Activated CD4-positive, alpha-beta T cell treated with anti-CD3 and anti-CD28 coated beads, Interleukin-2, amount 10 ng/mL, durations not matched to agents 7 days and 5 days (primary cell): ENCODE measurements at places on chromosomes 12 and 14.
A peak's percentile ranks its signal among the peaks of the same experiment; 100 is the strongest.

DNA sequence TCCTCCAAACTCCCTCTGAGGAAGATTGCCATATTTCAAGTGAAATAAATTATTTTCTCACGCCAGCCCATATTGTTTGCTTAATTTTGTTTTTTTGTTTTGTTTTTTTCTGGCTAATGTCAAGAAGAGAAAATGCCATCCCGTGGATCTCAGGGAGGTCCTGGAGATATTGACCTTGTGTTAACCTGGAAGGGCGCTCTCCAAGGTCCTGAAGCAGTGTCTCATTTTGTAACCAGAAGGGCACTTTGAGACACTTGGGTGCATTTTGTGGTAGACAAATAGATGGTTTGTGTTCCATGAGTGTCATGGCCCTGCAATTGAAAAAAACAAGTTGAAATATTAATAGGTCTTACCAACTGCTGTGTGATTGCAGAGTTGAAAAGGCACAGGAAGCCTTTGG, 268.9 kb downstream of the SUDS3 start:
- peak; percentile 18 for DNase-seq

GRCh38 chr12:27549236-27549800, 25.3 kb downstream of the PPFIBP1 start:
- DNase-seq, result no peak

DNA sequence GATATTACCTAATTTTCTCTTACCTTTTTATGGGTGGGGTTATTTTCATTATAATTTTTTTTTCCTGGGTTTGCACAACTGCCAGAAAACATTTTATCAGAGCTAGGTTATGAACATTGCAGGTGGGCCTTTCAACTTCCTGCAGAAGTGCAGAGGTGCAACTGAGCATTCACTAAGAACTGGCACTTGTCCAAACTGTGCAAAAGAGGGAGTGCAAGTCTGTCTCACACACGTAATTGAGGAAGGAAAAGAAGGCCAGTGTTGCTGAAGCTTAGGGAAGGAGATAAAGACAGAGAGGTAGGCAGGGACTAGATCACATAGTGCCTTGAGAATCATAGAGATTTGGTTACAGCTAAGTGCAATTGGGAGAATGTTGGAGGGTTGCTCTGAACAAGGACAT, 14.1 kb upstream of the AMN1 start:
- no peak for DNase-seq

- DNase-seq, result no peak
Observed at GRCh38 chr12:121159467-121160307, 27.0 kb downstream of the P2RX7 start.

GRCh38 chr12:89245090-89245489, 107.2 kb downstream of the DUSP6 start:
- DNase-seq, result peak; percentile 83

- DNase-seq, result no peak
Observed at GRCh38 chr14:52683985-52684520, 11.3 kb downstream of the ERO1A start.

DNA sequence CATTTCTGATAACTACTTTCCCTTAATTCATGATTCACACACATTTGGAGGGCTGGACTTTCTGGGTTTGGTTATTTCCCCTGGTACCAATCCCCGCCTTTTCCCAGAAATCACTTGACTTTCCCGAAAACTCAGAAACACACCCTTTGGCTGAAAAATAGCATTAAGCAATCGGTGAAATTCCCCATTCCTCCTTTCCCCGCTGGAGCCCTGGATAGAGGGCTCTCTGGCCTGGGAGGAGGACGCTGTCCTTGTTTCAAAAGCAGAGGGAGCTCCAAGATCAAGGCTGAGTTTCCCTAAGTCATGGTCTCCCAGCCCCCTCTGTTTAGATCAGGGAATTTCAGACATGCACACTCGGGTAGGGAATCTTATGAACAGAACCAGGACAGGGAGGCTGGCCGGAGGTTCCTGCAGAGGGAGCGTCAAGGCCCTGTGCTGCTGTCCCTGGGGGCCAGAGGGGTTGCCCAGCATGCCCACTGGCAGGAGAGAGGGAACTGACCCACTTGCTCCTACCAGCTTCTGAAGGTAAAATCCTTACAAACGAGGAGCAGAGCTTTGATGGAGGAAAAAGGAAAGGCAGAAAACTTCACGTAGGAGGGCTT, at the start of gene C1S:
Gene C1S, plus strand, starts transcription at position 366 of the 602 bp plus-strand sequence. CDS start 1,195 bp downstream, outside the sequence.
- no peak for DNase-seq

GRCh38 chr12:76486011-76486410, 73.6 kb downstream of the OSBPL8 start:
- no peak for DNase-seq

- DNase-seq, result no peak
Observed at GRCh38 chr14:34911209-34912150, 36.3 kb upstream of the BAZ1A start.

DNA sequence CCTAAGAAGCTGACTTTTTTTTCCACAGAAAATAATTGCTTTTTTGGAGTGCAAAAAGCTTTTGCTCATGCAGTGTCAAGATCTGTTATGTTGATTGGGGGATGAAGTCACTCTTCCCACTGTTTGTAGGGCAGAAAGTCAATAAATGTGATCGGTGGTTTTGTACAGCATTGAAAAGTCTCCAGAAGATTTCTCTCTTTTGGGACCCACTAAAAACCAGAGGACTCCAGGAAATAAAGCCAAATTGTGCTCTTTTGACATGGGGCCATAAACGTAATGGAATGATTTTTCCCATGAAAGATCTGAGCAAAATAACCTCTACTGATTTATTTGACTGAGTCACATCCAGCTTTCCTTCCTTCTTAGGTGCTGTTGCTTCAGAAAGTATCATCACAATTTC, 122.5 kb downstream of the SNAPC1 start:
- no peak for DNase-seq

DNA sequence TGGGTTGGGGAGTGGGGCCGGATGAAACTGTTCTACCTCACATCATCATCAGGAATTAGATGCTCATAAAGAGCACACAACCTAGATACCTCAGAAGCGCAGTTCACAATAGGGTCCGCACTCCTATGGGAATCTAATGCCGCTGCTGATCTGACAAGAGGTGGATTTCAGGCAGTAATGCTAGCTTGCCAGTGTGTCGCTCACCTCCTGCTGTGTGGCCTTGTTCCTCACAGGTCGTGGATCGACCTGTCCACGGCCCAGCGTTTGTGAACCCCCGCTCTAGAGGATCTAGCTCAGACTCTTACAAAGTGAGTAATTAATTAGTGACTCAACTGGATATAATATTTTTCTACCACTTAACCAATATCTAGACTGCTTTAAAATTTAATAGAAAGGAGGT, 5.8 kb downstream of the PPP1R12A start:
- DNase-seq, result no peak

DNA sequence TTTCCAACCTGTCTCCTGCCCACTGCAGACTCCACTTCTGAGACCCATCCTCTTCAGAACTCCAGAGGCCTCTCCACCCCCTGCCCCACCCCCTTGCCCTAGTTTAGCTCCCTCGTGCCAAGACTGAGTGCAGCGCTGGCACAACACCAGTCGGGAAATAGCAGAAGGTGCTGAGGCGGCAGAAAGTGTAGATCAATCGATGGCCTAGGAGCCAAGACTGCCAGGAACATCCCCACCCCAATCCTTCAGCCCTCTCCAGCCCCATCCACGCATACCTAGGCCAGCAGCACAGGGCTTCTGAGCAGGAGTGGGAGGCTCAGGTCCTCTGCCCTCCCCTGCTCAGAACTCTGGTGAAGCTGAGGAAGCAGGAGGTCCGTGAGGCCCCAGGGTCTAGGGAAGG, 1.1 kb downstream of the CPNE6 start:
- no peak for DNase-seq

DNA sequence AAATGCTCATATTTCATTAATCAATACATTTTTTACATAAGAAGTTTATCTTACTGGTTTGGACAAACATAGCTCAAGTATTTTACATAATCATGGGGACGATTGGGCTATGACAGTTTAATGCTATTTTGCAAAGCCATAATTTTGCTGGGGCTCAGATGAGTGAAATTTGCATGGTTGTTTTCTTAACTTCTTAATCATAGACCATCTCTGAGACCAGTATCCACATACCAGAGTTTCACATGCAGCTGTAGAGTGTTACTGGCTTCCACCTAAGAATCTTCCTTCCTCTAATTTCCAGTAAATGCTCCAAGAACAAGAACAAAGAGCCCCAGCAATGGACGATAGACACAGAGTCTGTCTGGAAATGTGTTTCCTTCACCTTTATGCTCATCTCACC, 303.0 kb upstream of the TMEM132C start:
- DNase-seq, result no peak

DNA sequence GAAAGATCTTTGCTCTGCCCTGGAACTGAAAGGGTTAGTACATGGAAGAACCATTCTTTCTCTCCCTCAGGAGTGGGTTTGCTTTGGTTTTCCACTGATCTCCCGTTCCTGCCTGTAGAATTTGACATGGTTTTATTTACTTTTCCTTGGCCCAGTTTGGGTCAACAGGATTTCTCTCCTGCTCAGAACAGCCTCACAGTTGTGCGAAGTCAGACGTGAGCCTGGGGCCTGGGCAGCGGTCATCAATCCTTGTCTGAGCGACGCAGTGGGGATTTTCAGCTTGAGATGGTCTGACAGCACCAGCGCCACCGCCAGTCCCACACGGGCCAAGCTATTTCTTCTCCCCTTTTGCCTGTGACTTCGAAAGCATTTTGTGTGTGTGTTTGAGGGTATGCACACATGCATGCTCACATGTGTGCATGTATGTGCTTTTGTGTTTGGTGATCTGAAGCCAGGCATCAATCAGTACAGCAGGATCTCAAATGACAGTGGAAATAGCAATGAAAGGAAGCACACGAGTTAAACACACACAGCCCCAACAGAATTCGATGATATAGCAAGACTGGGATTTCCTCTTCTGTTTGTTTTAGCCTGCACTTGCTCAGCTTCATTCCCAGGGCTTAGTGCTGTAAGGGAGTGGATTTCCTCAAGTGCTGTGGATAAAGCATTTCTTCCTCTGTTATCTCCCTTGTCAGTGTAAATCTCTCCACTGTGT, 58.3 kb downstream of the SMOC1 start:
- no peak for DNase-seq

DNA sequence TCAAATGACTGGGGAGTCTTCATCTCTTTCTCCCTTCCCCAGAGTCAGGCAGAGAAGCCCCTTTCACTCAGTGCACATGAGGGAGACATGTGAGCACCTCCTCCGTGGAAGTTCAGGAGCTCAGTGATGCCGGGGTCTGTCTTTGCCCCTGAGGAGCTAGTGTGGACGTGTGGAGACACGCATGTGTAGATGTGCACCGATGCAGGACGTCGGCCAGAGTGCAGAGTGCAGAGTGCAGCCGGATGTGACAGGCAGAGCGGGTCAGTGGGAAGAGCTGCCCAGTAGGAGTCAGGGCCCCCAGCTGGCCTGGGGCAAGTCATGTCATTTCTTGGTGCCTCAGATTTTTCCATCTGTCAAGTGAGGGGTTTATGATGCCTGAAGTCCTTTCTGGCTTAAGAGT, 20.7 kb downstream of the TSPAN9 start:
- no peak for DNase-seq

GRCh38 chr12:27807063-27807703, 27.1 kb upstream of the MANSC4 start:
- DNase-seq, result peak; percentile 8

DNA sequence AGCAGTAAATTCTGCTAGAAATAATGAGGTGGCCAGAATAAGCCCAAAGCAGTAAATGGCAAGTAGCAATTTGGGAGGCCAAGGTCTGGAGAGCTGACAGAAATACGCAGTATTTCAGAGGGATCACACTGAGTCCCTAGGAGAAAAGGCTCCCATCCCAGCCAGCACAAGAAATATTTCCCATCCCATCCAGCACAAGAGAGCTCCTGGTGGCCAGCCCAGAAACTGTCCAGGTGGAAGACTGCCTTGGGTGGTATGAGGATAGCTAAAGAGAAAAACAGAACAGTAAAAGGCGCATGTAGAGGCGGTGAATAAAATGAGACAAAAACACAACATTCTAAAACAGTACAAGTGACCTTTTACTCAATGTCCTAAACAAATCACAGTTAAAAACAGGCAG, 120.7 kb downstream of the HECTD4 start:
- no peak for DNase-seq

GRCh38 chr12:46154221-46154985, 114.4 kb downstream of the SLC38A1 start:
- no peak for DNase-seq

DNA sequence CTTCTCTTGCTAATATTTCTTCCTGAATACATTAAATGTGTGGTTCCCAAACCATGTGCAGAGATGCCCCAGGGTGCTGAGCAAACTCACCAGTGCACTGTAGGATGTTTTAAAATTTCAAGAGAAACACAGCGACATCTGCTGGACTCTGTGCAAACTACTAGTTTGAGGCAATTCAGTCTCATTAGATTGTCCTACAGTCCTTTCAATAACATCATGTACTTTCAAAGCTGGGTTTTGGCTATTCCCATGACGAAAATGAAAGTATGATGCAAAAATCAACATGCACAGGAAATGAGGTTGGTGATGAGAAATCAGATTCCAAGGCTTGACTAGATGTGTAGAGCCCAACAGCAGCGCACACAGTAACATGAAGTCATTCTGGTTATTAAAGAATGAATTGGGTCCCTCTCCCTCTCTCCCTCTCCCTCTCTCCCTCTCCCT, 66.3 kb downstream of the CLIP1 start:
- DNase-seq, result peak; percentile 74

GRCh38 chr12:68958322-68958721, 25.4 kb upstream of the CPM start:
- DNase-seq, result peak; percentile 13

DNA sequence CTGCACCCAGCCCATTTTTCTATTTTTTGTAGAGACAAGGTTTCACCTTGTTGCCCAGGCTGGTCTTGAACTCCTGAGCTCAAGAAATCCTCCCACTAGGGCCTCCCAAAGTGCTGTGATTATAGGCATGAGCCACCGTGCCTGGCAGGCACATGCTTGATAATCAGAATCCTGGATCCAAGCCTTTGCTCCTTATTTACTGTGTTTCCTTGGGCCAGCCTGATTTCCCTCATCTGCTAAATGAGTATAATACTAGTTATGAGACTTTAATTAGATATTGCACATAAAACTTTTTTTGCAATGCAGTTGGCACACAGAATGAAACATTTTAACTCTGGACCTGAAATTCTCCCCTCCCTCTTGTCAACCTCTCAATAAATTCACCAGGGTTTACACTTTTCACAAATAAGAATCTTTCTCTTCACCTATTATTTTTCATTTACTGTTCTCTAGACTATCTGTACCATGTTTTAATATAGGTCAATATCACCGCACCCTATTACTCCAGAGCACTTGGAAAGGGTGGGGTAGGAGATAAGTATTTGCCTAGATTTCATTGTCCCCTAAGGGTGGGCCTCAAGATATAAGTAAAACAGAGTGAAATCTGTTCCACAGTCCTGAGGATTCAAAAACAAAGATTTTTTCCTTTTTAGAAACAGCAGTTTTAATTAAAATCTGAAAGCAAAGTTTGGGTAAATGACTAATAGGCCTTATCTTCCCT, 69.2 kb upstream of the NR2C1 start:
- DNase-seq, result no peak

GRCh38 chr14:41498959-41499358, 107.7 kb upstream of the LRFN5 start:
- DNase-seq, result no peak

DNA sequence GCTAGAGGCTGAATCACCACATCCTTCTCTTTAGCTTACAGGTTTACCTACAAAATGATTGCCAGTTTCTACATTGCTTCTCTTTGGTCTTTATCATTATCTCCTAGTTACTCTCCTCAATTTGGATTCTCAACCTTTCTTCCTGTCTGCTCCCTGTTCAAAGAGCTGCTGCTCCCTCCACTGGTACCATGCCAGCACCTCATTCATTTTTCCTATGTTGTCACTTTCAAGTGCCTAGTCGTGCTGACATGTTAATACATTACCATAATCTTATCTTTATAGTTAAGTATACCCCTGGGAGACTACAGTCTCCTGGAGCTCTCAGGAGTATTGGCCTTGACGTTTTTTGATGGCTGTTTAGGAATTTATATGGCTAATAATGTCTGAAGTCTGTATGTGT, 14.2 kb downstream of the FRS2 start:
- DNase-seq, result no peak
